ENCODE measurements at places on chromosomes 1 and 21.
A peak's percentile ranks its signal among the peaks of the same experiment; 100 is the strongest.

GRCh38 chr1:20192871-20193411 is 6.6 kb upstream of the PLA2G2C start:
- DNase-seq: no peak

GRCh38 chr21:33481314-33481943 is 1.7 kb upstream of the TMEM50B start:
- no peak for DNase-seq

DNA sequence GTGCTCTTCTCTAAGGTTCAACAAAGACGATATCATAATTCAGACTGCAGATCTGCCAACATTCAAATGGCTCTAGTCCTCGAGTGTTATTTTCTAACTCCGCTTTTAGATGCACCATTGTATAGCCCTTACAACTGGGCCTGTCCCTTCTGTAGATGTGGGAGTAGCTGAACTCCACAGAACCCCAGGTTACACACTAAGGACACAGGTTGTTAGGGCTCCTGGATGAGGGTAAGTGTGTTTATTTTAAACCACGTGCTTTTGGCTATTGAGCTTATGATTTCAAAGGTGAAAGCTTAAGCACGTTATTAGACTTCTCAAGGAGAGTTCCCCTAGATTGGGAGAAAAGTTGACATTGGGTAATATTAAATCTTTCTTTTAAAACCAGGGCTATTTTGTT is 64.7 kb downstream of the MPZL1 start:
- no peak for DNase-seq

DNA sequence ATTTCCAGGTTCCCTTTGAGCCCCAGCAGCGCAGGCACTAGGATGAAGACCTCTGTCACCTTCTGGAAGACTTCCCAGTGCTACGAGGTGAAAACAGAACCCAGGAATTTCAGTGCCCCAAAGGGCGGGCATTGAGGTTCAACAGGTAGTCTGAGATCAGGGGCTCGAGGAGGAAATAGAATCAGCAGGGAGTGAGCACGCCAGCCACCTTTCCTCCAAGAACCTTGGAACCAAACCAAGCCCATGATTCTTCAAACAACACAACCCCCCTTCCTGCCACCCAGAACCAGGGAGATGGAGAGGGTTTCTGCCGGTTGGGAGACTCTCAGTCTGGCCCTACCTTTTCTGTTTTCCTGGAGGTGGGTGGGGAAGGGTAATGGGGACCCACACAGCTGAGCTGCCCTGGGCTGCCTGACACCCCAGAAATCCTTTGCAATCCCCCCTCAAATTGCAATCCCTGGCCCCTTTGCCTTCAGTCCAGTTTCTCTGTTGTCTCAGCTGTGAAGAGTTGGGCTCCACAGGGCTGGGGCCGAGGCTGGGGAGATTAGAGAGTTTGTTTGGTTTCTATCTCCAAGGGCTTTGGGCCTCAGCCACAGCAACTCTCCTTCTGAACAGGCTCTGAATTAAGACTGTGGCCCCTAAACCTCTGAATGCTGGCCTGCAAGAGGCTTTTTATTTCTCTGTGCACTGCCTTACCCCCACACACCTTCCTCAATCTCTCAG is 11.9 kb downstream of the SLC41A1 start:
- no peak for DNase-seq

DNA sequence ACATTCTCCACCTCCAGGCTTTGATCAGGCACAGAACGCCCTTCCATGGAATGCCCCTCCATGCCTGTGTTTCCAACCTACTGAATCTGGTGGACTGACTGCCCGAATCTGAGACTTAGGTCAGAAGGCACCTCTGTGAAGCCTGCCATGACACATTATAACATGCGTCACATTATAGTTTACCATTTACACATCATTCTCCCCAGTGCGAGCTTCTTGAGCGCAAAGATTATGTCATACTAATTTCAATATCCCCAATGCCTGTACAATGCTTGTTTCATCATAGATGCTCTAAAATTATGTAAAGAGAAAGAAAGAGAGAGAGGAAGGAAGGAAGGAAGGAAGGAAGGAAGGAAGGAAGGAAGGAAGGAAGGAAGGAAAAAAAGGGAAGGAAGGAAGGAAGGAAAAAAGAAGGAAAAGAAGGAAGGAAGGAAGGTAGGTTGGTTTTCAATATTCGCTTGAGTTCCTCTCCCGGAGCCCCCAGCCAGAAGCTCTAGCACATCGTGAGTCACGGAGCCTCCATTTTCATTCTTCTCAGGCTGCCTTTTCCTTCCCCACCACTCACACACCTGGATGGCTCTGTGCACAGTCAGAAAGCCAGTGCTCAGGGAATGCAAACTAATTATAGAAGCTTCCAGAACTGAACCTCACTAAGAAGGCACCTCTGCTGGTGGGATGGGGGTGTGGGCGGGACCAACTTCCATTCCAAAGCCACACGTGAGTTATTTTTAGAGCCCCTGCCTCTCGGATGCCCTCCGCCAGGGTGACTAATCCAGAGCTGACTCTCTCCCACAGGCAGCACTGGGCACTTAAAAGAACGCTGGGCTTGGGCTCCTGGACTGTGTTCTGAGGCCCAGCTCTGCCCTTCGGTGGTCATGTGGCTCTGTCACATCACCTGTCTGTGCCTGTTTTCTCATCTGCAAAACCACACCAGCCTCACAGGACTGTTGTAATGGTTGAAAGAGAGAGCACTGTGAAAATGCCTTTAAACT is 27.4 kb downstream of the LAMB3 start:
- DNase-seq: no peak

DNA sequence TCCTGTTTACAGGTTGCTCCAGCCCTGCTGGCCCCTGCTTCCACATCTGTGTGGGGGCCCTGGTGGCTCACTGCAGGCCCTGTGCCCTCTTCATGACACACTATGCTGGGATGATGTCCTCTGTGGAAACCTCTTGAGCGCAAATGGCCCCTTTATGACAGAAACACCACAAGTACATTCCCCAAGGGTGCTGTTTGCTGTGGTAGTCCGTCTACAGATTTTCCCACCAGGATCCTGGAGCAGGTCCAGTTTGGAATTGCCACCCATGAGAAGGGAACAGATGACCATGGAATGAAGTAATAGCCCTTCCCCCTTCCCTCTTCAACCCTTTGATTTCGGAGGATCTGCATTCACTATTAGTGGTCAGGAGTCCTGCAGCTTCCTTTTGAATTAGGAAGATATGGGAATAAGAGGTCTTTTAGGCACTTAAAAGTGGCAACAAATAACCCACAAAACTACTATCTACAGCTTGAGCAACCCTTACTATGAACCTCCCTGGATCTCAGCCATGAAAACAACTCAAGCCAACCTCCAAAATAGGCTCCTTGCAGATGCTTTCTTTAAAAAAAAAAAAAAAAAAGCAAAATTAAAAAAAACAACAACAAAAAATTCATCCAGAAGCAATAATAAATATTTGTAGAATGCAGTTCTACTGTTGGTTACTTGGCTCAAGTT is 121.9 kb upstream of the TSPAN2 start:
- DNase-seq: no peak

- no peak for DNase-seq
These were observed 156.0 kb upstream of the BACE2 start for GRCh38 chr21:41011951-41012366.

DNA sequence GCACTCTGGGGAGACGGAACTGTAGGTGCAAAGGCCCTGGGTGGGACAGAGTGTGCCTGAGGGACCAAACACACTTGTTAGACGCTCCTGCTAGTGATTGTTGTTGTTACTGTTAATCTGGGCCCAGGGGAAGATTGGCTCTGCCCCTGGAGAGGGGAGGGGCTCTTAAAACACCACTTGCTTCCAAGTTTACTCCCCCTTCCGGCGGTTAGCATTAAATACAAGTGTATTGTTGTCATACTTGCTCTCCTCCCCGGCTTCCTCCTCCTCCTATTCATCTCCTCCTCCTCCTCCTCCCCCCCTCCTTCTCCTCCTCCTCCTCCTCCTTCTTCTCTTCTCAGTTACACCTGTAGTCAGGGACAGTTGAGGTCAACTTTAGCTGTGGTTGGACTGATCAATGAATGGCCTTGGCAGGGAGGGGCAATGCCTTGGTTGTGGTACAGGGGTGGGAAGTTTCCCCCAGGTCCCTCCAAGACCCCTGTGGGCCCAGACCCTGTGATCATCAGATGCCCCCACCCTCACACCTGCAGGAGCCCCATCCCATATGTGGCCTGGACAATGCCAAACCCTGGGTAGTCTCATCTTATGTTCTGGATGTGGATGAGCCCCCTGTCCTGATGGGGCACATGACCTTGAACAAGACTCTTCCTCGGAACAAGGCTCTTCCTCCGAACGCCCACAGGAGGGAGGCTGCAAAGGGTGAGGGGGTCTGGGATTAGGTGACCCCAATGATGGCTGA is 217.3 kb downstream of the PTPRU start:
- DNase-seq: no peak

DNA sequence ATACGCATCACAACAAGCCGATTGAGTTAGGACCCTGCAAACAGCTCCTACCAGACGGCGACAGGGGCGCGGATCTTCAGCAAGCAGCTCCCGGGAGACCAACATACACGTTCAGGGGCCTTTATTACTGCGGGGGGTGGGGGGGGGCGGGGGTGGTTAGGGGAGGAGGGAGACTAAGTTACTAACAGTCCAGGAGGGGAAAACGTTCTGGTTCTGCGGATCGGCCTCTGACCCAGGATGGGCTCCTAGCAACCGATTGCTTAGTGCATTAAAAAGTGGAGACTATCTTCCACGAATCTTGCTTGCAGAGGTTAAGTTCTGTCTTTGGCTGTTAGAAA is 162.0 kb downstream of the RUNX1 start:
- DNase-seq: no peak

DNA sequence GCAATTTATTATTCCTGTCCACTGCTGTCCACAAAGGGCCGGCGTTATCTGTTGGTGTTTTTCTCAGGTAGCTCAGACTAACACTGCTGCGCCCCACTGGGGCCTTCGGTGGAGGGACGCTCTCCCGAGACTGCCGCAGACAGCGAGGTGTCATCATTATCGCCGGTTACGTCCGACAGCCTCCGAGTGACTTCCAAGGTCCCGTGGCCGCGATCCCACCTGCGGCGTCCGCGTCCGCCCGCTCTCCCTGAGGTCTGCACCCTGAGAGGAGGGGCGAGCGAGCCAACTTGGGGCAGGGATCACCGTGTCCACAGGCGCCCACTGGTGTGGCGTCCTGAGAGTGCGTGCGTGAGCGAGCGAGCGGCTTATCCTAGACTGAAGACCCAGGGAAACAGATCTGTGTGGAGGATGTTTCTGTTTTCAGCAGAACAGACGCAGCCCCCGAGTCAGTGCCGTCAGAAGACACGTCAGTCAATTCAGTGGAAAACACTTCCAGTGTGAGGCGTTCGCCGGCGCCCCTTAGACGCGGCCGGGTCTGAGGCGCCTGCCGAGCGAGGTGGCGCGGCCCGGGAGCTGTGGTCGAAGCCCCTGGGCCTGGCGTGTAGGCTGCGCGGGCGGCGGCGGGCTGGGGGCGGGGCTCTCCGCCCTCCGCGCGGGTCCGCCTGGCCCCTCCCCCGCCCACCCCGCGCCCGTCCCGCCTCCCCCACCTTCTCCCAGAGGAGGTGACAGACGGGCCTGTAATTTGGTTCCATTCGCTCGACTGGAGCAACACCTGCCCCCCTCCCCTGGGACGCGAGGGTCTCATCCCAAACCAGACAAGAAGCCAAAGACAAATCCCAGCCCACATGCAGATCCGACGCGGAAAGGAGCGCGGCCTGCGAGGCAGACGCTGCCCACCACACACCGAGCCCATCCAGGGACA is 12.6 kb downstream of the NHLH2 start:
- DNase-seq: no peak

DNA sequence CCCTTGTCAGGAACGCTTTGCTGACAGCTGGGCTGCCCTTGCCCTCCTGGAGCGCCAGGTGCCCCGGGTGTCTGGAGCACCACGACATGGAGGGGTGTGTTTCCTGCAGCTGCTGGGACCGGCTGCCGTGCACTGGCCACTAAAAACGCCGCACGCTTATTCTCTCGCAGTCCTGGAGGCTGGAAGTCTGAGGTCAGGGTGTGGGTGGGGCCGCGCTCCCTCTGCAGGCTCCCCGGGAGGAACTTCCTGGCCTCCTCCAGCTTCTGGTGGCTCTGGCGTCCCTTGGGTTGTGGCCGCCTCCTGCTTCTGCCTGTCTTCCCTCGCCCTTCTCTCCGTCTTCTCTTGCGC is 28.0 kb upstream of the PLCH2 start:
- DNase-seq: no peak

DNA sequence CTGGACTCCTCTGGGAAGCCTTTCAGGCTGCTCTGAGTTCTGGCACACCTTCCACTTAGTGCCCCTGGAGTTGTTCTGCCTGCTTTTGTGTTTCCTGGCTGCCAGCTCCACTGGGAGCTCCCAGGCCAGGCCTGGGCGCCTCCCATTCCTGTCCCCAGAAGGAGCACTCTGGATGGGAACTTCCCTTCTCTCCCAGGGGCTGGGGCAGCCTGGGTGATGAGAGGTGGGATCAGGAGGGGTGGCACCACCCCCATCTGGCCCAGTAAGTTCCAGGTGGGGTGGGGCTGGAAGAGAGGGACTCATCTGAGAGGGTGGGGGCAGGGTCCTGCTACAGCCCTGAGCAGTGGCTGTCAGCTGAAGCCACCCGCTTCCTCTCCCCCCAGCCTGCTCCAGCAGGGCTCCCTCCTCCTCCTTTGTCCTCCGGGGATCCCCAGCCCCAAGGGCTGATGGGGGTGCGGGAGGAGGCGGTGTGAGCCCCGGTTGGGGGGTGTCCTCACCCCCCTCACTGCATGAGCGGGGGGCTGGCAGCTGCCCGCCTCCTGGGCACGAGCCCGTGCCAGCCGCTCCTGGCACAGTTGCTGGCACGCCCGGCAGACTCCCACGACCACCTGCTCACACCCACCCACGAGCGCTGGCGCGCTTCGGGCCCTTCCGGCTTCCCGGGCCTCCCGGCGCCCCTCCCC is 4.7 kb downstream of the FOXO6 start:
- DNase-seq: no peak

DNA sequence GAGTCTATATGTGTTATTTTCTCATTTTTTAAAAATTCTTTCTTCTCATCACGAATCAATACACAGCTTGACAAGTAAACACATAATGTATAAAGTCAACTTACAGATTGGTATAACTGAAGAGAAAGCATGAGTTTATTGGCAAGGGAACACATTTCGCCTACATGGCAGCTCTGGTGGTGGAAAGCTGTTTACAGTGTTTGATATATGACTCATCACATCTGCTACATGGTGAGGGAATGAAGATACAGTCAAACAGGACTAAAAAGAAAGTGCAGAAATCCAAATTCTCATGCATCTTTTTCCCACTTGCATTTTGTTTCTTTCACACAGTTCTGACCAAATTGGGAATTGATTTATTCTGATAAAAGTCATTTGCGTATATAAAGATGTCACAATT is 122.2 kb upstream of the ADGRL4 start:
- DNase-seq: no peak

DNA sequence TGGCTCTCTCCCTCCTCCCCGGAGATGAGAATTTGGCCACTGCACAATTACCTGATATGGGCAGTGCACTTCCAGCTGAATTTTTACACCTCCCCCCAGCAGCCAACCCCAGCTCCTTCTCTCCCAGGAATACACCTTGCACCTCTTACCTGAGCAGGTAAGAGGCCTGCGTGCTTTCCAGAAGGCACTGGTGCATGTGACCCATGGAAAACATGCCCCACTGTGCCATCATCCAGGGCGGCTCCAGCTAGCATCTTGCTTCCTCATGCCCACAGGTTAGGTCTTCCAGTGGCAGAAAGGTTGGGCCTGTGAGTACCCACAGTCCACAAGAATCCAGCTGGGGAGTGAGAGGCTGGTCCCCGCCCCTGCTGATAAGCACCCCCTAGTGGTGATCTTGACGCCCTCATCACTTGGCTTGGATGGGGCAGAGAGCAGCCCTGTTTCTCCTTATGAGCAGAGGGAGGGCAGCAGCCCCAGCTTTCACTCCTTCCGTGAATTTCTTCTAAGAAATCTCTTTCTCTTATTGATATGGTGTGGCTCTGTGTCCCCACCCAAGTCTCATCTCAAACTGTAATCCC is 57.8 kb downstream of the EDARADD start:
- DNase-seq: peak; percentile 46

Measured in activated naive CD4-positive, alpha-beta T cell treated with Interleukin-2 at 50 U/mL for 16 hours (primary cell).